ENCODE measurements at places on chromosomes 1 and 21. TPM values are rescaled to one million over a fixed set of nuclear protein-coding genes. Genes with fewer than 3 reads are reported as not detected.

GRCh38 chr1:10606064-10606463 is 131.3 kb downstream of the PEX14 start:
- DNase-seq: no peak

DNA sequence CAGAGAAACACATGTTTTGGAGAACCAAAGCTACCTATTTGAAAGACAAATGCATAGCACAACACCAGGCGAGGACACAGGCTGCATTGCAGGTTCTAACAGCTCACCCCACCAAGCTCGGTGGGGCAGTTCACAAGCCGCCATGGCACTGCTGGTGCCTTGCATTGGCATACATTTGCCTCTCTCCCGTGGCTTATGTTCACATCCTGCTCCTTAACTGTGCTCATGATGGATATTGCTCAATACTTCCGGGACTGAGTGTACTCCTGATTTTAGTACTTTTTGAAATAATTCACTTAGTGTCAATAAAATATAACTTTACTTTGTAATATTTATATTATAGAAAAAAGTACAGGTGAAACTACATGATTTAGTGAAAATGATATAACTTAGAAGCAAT is 1187.4 kb upstream of the NCAM2 start:
- DNase-seq: peak; percentile 17

DNA sequence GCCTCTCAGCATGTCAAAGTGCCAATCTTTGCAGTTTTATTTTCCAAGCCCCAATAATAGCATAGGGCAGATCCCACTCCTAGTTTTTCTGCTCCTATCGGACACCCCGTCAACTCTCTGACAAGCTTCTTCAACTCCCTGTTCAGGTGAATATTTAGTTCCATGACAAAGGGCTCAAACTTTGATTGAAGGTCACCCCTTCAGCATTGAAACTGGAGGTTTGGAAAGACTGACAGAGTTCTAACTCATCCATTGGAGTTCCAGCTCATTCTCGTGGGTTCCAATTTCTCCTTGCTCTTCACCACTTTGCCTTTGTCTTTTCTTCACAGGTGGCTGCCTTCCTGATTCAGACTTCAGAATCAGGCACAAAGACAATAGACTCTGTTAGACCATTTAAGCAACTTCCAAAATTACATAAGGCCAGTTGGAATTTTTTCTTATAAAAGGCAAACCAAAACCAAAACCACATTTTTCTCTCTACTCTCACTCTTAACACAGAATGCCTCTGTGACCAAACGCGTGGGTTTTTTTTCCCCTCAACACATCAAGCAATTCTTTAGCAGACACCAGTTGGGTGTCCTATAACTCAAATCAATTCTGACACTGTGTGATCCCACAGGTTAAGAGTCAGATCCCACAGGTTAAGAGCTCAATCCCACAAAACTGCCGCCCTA is 169.3 kb upstream of the USP25 start:
- no peak for DNase-seq

GRCh38 chr21:31675318-31675717 is 15.8 kb downstream of the SOD1 start:
- DNase-seq: no peak

GRCh38 chr1:203158960-203159665 is 16.5 kb downstream of the MYBPH start:
- no peak for DNase-seq

- DNase-seq: no peak
These were observed 56.3 kb downstream of the SLC30A7 start for GRCh38 chr1:100952104-100952745.

- DNase-seq: no peak
These were observed 15.3 kb upstream of the COL6A2 start for GRCh38 chr21:46082713-46082962.

DNA sequence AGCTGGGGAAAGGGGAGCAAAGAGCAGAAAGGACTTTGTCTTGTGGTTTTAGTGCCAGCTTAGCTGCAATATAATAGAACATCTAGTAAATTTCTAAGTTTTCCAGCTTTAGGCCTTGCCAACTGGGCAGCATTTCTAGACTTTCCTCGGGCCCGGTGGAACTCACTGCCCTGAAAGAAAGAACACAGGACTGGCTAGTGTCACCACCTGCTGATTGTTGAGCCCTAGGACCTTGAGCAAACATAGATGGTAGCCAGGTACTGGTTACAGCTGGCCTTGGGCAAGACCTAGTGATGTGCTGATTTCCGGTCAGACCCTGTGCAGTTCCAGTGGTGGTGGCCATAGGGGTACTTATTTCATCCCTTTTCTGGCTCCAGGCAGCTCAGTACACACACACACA is 753.2 kb upstream of the B3GALT2 start:
- DNase-seq: no peak

DNA sequence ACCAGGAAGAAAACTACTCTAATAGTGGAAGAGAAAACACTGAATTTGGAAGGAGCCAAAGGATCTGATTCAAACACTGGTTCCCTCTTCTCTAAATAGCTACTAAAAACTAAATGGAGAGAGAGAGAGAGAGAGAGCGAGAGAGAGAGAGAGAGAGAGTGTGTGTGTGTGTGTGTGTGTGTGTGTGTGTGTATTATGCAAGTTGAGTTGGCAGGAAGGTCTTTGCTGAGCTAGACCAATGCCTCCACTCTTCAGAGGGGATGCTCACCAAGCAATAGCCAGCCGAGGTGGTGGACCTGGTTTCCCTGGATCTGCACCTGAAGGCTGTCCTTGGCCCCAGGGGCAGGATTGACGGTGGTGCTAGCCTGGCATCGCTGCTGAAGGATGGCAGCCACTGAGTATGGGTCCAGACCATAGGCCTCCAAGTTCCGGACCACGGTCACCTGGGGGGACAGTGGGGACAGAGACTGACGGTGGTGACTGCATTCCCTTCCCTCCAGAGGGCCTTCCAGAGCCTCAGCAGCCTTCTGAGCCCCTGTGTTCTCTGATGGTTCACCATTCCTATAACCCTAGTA is 18.8 kb downstream of the EIF2D start:
- no peak for DNase-seq

DNA sequence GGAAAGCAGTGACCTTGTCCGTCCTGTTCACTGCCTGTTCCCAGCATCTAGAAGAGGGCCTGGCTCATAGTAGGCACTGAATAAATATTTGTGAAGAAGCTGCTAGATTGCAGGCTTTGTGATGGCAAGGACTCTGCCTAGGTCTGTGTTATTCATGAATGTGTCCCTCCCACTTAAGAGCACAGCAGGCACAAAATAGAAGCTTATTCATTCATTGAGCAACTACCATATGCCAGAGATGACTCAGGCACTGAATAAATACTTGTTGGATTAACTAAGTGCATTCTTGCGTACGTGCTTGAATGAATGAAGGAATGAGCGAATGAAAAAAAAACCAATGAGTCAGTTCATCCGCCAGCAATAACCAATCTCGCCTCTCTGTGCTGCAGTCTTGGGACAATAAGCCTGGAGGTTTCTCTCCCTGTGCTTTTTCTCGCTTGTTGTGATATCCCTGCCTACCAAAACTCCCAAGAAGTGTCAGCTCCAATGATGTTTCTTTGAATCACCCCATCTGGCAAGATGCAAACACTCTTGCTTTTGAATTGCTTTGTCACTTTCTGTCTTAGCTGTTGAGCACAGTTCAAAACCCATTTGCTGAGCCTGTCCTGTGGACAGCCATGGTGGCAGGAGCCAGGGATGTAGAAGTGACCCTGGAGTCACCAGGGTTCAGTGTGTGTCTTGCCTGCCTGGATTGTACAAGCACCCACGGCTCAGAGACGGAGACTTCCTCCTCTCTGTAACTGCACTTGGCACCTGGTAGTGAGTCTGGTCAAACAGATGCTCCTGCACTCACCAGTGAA is 143.9 kb downstream of the KAZN start:
- peak; percentile 95 for DNase-seq

GRCh38 chr1:32470991-32471694 is 6.3 kb downstream of the ZBTB8B start:
- no peak for DNase-seq

- DNase-seq: no peak
These were observed 40.4 kb downstream of the TENT5C start for GRCh38 chr1:117646007-117646811.

DNA sequence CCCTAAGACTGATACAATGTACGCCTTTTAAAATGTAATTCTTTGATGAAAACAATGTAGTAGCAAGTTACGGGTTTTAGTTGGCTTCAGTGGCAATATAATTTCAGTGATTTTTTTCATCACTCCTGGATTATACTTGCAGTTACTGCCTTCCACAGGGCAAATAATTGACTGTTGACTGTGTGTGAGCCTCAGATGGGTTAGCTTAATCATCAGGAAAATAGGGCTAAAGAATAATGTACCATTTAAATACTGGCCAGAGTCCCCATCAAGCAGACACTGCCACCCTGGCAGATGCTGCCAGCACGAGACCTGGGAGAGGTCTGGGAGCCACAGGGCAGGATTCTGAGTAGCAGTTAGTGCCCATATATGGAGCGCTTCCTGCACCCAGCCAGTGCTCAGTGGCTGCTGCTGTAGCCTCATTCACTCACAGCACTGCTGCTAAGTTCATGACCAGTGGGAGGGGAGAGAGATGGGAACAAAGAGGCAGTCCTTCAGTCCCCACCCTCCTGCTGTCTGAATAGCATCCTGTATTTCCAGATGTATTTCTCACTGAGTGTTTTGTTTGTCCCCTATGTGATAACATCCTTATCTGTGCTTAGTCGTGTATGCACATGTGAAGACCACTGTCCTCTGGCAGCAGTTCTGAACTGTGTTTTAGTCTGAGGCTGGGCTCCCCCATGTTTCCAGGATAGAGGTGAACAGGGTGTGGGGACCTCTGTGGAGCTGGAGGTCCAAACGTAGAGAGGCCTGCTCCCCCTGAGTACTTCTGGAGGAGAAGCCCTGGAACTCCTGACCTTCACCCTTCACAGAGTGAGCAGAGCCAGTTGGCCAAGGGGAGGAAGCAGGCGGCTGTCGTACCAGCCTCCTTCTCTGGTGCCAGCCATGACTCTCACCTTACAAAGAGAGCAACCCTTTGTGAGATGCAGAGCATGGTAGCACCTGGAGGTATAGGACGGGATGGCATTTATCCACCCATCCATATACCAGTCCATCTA is 80.4 kb downstream of the ADARB1 start:
- peak; percentile 42 for DNase-seq

- DNase-seq: no peak
These were observed 19.8 kb upstream of the DDAH1 start for GRCh38 chr1:85484716-85485115.

- DNase-seq: peak; percentile 60
These were observed 440 bp downstream of the PIGP start for GRCh38 chr21:37072274-37072987.

DNA sequence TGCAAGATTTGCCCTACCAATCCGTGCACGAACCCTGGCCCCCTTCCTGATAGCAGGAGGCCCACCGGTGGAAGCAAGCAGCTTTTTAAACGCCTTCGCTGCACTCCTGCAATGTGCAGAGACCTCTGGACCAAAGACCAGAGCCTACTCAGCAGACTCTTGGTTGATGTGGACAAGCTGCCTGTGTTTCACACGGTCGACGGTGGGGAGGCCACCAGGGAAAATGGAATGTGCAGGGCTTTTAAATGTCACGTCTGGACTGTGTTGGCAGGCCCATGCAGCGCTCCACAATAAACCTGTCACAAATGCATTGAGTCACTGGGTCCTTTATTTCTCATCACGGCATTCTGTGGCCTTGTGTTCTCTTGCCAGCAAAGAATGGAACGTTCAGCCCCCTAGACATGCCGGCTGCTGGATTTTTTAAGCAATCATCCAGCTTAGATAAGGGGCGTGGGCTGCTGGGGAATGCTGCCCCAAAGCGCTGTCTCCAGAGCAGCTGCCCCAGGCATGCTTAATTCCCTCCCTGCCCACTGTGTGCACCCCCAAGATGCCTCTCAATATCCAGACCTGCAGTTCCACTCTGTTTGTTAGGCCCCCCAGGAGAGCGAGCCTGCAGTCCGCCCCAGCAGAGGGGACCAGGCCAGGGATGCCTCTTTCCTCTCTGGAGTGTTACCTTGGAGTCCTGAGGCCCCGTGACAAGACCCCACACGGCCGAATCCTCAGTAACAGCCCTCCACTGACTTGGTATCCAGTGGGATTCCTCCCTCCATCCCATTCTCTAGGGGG is 71.3 kb downstream of the ATP5PO start:
- no peak for DNase-seq

DNA sequence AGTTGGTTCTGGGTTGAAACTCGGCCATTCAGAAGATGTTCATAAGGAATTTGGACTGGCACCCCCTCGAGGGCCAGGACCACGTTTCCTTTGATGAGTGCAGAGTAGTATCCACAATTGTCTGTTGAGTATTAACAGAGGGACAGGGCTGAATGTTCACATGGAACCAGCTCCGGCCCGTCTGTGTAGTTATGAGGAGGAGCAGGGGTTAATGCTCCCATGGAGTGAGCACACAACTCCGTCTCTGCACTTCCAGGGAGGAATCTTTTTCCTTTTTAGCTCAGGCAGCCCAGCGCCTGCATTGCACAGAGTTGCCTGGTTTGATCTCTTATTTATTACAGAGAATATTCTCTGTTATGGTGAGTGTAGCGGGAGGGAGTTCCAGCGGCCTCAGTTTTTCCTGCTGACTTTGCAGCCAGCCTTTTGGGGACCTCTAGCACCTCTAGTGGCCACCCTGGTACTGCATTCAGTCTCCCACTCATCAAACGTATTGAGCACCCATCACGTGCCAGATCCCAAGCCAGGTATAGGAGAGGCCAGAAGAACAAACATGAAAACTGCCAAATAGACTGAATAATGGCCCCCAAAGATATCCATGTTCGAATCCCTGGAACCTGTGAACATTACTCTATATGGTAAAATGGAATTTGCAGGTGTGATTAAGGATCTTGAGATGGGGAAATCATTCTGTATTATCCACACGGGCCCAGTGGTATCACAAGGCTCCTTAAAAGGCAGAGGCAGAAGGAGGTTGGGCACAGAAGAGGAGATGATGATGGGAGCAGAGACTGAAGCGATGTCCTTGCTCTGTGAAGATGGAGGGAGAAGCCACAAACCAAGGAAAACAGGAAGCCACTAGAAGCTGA is 167.7 kb upstream of the CSF3R start:
- DNase-seq: peak; percentile 16

- peak; percentile 78 for DNase-seq
These were observed 10.3 kb upstream of the LMNA start for GRCh38 chr1:156104065-156104810.

DNA sequence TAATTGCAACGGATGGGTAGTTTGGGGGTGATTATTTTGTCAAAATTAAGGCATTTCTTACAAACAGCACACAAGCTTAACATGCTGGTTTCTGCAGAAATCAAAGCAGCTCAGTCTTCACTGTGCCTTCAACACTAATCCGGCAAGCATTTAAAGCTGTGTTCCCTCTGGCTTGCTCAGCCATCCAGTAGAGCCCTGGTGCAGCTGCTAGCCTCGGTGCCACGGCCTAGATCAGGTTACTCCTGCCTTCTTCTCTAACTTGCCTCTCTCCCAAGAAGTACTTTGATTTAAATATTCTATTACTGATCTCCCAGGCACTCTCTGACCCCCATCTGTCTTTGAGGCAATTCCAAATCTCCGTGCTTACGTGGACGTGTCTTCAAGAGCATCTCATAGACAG is 85.6 kb downstream of the GREM2 start:
- DNase-seq: no peak

GRCh38 chr1:67566803-67567377 is 118.1 kb upstream of the GADD45A start:
- DNase-seq: no peak

KCNJ15 gene
- total RNA-seq: 0.06 TPM

CHI3L2 gene
- total RNA-seq: not detected

CLK2 gene
- total RNA-seq: 13.7 TPM

C1orf53 gene
- total RNA-seq: 8.6 TPM

PTGS2 gene
- 17.0 TPM for total RNA-seq

TAS1R3 gene
- total RNA-seq: not detected

SPATA1 gene
- total RNA-seq: 0.17 TPM

TMEM200B gene
- total RNA-seq: 0.08 TPM

All from H4 (cell line).